ENCODE measurements at places on chromosomes 1 and 21.

DNA sequence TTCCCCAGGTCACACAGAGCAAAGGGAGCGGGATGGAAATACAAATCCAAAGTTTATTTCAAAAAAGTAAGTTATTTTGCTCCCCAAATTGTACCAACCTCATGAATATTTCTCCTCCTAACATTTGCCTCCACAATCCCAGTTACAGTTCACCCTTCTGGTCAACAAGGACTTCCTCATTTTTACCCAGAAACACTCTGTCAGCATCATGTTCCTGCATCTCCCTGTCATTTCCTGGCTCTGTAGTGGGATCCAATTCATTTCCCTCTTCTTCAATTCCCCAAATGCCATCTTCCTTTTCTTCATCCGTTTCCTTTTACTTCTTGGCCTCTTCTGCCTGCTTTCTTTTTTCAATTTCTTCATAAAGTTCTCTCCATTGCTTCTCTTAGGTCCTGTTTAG, 32.0 kb upstream of the EPS15 start:
- DNase-seq, result no peak

DNA sequence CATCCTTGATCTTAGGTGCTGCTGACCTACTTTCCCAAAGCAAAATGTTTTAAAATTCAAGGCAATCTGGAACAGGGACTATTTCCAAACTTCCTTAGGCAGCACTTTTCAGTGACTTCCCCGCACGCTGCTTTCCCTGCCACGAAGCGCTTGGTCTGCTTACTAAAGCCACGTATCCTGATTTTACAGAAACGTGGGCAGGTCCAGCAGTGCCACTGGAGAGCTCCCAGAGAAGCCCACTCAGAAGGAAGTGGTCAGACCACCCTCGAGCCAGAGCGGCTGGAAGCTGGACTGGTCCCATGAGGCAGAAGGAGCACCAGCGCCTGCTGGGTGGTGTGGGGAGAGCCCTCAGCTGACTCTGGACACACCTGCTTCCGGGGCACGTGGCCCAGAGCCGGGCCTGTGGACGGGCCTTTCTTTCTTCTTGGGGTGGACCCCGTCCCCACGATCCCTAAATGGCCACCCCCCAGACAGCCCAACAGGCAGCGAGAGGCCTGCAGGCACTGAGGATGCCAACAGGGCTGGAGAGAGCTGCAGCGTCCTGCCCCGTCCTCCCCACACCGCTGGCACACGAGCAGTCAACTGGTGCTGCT, 23.2 kb downstream of the PTTG1IP start:
- no peak for DNase-seq

DNA sequence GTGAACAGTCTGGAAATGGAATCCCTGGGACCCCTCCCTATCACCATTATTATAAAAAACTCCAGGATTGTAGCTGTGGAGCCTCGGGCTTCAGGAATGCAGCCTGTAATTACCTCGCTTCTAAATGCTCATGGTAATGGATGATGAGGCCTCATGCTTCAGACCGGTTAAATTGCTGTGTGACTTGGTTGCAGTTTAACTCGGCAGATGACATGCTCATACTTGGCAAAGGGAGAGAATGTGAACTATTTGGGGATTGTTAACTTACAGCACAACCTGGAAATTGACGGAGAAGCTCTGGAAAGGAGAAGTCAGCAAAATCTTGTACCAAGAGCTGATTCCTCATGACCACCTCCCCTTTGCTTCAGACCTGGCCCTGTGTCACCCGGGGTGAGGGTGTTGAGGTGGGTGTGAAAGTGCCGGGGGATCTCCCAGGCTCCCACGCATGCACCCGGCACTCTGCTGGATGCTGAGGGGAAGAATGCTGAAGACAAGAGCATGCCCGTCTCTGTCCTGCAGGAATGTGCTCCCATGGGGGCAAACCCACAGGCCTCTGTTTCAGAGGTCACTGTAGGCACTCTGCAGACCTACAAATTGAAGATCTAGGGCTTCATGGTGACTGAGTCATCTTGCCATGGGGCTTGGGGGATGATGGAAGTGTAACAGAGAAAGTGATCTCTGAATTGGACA, 364.8 kb downstream of the RPS6KC1 start:
- no peak for DNase-seq

DNA sequence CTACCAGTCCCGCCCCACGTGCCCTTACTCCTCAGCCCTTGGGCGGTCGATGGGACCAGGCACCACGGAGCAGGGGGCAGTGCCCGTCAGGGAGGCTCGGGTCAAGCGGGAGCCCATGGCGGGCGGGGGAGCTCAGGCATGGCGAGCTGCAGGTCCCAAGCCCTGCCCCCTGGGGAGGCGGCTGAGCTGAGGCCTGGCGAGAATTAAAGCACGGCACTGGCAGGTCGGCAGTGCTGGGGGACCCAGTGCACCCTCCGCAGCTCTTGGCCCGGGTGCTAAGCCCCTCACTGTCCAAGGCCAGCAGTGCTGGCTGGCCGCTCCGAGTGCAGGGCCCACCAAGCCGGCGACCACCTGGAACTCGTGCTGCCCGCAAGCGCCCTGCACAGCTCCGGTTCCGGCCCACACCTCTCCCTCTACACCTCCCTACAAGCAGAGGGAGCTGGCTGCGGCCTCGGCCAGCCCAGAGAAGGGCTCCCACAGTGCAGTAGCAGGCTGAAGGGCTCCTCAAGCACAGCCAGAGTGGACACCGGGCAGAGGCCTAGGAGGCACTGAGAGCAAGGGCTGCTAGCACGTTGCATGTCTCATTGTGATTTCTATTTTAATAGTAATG, 166.8 kb upstream of the FMN2 start:
- no peak for DNase-seq

GRCh38 chr1:155038602-155039307, 5.1 kb downstream of the DCST1 start:
- DNase-seq, result no peak

DNA sequence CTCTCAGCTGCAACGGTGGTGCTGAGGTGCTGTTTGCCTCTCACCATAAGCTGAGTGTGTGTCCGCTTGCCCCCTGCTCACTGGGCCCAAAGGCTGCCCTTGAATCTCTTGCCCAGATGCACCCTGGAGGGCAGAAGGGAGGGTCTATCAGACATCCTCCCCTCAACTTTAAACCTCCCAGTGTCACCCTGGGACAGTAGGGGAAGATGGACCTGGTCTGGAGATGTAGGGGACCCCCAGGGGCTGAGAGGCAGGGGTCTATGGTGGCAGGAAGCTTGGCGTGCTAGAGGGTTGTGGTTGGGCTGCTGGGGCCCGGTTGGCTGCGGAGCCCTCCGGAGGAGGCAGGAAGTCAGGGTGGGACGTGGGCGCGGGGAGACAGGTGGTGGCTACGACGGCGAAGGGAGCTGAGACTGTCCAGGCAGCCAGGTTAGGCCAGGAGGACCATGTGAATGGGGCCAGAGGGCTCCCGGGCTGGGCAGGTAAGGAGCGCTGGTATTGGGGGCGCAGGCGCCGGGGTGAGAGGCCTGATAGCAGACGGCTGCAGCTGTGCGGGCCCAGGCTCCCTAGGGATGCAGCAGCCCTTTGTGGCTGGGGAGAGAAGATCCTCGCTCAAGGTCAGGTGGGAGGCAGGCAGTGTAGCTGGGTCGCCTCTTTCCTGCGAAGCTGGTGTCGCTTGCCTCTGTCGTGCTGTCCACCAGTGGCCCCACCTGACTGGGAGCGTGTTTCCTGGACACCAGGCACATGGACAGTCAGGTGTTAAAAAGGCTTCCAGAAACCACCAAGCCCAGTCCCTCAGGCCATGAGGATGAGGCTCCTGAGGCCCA, at the start of gene LCK:
Gene LCK, plus strand, starts transcription at position 373 of the 824 bp plus-strand sequence. CDS start 23,065 bp downstream, outside the sequence.
- peak; percentile 68 for DNase-seq

GRCh38 chr1:213003256-213003655, 12.4 kb downstream of the ANGEL2 start:
- DNase-seq, result no peak

- DNase-seq, result no peak
These were observed 11.6 kb downstream of the COL9A2 start for GRCh38 chr1:40305451-40305850.

DNA sequence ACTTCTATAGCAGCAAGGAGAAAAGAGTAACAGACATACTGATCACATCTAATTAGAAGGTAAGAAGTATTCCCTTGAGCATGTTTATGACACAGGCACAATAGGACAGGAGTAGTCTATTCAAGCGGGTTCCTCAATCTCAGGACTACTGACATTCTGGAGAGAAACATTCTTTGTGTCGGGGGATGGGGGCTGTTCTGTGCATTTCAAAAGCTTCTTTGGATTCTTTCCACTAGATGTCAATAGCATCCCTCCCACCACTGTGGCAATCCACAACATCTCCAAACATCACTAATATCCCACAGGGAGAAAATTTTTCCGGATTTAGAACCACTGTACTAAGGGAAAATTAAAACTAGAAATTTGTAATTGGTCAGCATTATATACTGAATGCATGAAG, 56.9 kb downstream of the ADAMTS5 start:
- no peak for DNase-seq

DNA sequence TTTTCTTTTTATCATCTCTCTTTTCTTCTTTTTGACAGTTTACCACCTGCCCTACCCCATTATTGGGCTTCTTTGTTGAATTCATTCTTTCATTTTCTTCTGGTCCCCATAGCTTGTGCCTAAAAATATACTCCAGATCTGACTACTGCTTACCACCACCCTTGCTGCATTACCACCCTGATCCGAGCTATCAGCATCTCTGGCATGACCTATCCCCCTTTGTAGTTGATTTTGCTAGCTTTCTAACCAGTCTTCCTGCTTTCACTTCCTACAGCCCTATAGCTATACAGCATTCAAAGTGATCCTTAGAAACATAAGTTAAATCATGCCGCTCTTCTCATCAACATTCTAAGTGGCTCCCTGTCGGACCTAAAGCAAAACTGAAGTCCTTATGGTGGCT, 59.4 kb upstream of the MPC2 start:
- DNase-seq, result no peak

DNA sequence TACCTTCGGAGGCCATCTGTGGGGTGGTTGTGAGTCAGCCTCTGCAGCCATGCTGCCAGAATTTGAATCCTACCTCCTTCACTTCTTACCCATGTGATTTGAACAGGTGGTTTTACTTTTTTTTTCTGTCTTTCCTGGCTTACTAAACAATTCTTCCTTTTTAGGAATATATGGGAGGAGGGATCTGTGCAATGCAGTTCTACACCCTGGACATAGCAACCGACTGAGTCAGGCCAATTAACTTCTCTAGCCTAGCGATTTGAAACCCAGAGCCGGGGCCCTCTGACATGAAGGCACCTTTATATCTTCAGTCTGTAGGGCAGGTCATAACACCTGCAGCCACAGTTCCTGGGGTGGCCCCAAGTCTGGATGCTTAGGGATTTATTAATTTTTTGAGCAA, 83.6 kb downstream of the ST6GALNAC3 start:
- no peak for DNase-seq

GRCh38 chr1:178038372-178038771, 55.5 kb upstream of the RASAL2 start:
- DNase-seq, result no peak

DNA sequence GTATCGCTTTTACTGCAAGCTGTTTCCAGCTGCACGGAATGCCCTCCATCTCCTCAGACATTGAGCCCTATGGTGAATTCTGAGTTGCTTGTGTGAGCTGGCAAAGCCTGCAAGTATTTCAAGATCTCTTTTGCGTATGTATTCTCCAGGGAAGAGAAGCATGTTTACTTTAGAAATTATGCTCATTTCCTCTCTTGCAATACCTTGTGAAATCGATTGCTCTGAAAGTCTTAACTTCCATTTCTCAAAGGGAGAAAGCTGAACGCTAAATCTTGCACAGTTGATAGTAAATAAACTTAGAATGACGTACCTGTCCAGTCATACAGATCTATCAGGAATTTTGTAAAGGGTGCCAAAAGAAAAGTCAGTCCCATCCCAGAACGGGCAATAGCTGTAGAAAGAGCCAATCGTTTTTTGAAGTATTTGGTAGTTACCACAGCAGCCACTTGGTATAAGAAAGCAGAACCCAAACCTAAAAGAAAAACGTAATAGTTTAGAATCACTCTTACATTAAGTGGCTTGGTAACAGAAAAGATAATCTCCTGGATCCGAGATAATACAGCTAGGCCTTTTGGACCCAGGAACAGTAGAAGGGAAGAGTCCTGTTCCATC, 10.0 kb downstream of the SLC16A4 start:
- no peak for DNase-seq

DNA sequence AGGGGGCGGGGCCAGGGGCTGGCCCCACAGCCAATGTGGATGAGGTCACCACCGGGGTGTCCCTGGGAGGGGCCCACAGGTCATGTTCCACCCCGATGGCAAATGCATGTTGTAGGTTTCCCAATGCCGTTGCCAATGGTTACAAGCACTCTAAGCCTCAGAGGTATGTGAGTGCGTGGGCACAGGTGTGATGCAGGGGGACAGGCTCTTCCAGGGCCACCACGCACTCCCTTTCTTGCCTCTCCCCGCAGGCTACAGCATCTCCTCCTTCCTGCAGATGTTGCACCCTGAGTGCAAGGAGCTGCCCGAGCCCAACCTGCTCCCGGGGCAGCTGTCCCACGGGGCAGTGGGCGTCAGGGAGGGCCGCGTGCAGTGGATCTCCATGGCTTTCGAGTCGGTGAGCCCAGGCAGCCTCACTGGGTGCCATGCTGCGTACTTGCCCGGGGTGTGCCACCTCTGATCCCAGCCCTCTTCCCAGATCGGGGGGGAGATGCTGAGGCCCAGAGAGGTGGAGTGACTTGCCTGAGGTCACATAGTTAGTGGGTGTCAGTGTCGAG, 52.4 kb downstream of the DISP3 start:
- DNase-seq, result no peak

- no peak for DNase-seq
These were observed 10.5 kb downstream of the UCK2 start for GRCh38 chr1:165837838-165838364.

- no peak for DNase-seq
These were observed 32.1 kb downstream of the TRAF5 start for GRCh38 chr1:211358685-211359084.

DNA sequence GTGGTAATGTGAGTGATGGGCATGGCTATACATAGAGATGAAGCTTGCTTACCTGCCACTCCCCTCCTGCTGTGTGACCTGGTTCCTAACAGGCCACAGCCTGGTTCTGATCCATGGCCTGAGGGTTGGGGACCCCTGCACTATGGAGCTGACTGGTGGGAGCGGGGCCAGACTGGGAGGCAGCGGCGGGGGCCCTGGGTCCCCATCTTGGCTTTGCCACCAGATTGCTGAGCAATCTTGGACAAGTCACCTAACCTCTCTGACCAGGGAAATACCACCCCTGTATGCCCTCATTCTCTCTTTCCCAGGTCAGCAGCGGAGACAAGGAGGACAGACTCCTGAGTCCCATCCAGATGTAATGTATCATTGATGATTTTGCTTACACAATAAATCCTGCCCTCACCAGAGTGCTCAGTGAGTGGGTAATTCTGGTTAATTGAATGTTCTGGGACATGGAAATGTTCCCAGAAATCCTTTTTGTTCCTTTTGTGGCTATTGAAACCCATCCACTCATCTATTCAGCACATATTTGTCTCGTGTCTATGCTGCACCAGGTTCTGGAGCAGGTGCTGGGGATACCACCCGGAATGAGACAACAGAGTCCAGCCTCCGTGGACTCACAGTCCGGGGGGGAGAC, 4.1 kb upstream of the ARHGEF10L start:
- no peak for DNase-seq

- DNase-seq, result no peak
These were observed 126.9 kb upstream of the DUSP10 start for GRCh38 chr1:221868593-221869303.
